Pulmonary artery endothelial cell (primary cell): ENCODE measurements at places on chromosomes 5 and 9. TPM values are rescaled to one million over a fixed set of nuclear protein-coding genes. Genes with fewer than 3 reads are reported as not detected.

The CBY3 gene
- total RNA-seq: 0.26 TPM in 1 of 2 replicates, not detected in the other

DNA sequence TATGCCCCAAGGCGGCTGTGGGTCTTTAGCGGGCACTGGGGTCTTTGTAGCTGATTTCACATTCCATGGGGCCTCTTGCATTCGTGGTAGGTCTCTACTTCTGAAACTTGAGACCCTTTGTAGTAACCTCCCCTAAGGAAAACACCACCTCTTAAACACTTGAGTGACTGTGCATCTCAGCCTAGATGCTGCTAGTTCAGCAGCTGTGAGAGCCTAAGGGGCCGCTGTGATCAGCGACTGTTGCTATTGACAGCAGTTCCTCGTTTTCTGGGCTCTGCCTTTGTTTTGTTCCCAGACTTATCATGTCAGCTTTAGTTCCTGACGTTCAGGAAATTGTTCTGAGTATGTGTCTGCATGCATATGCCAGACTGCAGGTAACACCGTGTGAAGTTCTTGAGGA, 171.2 kb downstream of the HSPA4 start:
- no peak for DNase-seq

The GFI1B gene
- not detected in 2 replicates for total RNA-seq

The BTNL8 gene
- total RNA-seq: not detected in 2 replicates

DNA sequence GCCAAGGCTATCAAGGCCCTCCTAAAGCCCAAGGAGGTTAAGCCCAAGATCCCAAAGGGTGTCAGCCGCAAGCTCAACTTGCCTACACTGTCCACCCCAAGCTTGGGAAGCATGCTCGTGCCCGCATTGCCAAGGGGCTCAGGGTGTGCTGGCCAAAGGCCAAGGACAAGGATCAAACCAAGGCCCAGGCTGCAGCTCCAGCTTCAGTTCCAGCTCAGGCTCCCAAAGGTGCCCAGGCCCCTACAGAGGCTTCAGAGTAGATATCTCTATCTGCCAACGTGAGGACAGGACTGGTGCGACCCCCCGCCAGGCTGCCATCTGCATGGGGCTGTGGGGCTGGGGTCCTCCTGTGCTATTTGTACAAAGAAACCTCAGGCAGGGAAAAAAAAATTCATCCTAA, 3.3 kb downstream of the HOMER1 start:
- DNase-seq: no peak

The SPATA31D4 gene
- total RNA-seq: not detected in 2 replicates
